Femur (tissue), 1 donor: ENCODE measurements at places on chromosomes 3 and 15.

DNA sequence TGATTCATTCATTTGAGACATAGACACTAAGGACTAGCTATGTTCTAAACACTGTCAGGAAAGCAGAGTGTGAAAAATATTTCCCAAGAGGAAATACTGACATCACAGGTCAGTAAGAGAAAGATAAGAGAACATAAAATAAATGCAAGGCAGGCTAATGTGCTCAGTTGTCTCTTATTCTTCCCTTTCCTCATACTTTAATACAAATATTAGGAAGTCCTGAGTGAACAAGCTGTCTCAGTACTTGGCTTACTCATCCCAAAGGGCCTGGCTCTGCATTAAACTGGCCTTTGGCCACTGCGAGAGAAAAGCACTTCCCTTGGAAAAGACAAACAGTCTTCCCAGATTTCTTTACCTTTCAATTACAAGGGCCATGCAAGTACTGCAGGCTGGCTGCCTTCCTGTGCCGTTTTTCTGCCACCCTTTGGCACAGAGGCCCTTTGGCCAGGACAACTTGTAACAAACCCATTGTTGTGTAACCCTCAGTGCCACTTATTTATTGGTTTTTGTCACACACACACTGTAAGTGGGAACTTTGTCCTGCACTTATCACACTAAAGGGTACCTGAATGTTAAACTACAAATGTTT lies 31.7 kb downstream of the EDC3 start:
- no peak for DNase-seq

DNA sequence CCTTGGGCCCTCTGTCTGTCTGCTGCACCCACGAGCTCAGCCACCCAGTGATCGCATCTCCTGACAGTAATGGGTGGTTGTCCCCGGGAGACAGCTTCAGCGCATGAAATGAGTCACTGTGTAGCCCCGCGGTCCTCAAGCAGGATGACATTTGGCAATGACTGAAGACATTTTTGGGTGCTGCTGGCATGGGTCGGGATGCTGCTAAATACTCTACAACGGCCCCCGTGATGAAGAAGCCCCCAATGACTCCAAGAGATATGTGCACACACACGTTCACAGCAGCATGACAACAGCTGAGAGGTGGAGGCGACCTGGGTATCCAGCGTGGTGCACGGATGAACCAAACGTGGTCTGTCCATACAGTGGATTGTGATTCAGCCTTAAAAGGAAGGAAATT lies 17.4 kb upstream of the ZXDC start:
- DNase-seq: no peak

DNA sequence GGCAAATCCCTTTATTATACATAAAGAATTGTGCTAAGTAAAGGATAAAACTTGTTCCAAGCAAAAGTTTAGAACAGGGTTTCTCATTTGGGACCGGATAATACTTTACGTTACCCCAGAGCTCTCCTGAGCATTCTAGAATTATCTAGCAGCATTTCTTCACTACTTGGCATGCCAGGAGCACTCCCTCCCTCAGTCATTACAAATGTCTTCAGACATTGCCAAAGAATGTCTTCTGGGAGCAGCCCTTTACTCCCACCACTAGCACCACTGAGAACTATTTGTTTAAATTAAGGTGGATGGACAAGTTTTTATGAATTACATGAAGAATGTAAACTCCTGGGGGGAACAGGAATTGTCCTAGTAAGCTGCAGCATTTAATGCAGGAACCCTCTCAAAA lies 516.4 kb downstream of the GBE1 start:
- DNase-seq: no peak

DNA sequence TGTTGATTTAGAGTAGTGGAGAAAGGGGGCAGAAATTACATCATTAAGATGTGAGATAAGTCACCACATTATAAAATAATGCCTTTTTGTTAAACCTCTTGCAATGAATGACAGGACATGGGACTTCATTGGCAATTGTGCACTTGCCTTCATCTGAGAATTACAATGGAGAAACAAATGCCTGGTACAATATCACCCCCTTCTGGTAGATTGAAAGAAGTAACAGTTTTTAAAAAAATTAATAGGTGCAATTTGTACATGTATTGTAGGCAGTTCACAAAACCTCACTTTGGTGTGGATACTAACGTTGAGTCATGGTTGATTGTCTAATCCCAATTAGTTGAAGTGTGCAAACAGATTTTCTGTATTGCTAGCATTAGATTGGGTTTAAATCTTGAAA lies 4.6 kb upstream of the P2RY14 start:
- DNase-seq: no peak

- no peak for DNase-seq
These were observed 256.9 kb upstream of the TGFBR2 start for GRCh38 chr3:30349507-30349906.

- no peak for DNase-seq
These were observed 16.9 kb upstream of the LACTB start for GRCh38 chr15:63104727-63105126.

DNA sequence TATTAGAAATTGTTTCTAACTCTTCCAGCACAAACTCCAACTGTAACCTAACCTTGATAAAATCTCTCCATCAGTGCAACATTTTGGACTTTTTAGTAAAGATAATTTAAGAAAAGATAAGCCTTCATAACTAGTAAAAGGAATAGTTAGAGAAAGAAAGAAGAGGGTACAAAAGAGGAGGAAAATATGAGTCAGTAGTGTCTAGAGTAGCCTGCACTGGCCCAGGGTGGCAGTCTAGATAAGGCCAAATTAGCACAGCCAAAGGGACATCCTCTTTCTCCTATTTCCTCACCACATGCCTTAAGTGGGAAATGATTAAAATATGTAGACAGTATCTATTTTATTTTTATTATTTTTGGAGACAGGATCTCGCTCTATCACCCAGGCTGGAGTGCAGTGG lies 3.7 kb downstream of the PROS1 start:
- no peak for DNase-seq

- DNase-seq: no peak
These were observed 847.7 kb downstream of the ROBO2 start for GRCh38 chr3:77887611-77888010.

- no peak for DNase-seq
These were observed 48.6 kb downstream of the RAP2B start for GRCh38 chr3:153210660-153211059.

DNA sequence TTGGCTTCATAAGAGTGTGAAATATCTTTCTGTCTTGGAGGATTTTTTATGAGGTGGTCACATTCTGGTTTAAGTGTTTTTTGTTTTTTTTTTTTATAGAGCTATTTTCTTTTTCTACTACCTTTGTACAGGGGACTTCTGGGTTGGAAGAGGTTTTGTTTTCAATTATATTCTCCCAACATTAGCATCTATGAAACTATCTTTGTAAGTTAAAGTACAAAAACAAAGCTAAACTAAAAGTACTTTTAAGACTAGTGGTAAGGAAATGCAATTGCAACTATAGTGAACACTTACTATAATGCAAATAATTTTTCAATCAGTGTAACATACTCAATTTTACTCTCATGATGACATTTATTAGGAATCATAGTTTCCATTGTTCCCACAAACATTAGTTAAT lies 688.2 kb downstream of the SI start:
- DNase-seq: no peak

- no peak for DNase-seq
These were observed 72.1 kb downstream of the RFTN1 start for GRCh38 chr3:16441371-16441875.

DNA sequence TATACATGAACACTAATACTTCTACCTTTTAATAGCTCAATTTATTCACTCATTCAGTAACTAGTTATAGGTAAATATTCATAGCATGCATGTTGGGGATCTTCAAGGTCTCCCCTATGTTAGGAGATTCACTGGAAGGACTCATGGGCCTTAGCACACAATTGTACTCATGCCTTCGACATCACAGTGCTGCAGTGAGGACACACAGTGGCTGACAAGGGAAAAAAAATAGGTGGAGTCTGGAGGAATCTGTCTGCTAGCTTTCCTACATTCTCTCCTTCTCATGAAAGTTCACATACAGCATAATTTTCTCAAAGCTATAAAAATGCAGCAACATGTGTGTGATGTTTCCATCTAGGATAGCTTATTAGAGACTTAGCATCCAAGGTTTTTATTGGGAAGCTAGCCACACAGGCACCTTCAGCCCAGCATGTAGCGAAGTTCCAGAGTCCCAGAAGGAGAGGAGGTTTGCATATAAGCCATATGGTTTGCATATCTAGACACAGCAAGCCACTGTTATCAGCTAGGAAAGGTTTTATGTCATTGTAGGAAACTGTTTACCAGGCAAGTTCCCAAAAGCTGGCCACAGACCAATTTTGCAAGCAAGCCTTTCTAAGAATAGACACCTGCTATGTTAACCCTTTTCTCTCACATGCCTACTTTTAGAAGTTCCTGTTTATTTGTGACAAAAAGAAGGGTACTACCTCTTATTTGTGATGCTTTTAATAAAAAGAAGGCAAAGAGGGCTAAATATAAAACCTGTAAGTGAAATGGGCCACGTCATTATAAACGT lies 46.4 kb downstream of the MORC1 start:
- no peak for DNase-seq

DNA sequence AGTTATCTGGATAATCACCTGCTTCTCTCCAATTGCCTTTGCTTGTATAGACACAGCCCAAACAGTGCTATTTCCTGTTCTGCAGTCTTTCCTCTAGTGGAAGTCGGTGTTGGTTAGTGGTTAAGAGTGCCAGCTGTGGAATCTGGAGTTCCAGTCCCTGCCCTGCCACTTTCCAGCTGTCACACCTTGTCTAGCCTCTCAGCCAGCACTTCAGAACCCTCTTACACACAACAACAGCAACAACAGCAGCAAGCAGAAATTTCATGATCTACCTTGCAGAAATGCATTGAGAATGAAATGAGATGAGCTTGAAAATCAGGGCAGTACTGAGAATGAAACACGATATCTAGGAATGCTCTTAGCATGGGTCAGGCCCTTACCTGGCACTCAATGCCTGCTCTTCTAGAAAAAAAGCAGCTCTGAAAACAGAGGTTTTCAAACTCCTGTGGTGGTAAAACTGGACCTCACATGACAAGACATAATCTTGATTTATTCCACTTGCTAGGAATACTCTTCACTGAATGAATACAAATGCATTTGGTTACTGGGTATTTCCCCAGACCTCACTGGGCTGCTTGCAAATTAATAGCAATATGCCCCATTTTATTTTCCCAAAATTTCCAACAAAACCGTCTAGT lies 3.3 kb upstream of the WNT5A start:
- no peak for DNase-seq

GRCh38 chr3:187793618-187794017 lies 48.4 kb upstream of the BCL6 start:
- no peak for DNase-seq

DNA sequence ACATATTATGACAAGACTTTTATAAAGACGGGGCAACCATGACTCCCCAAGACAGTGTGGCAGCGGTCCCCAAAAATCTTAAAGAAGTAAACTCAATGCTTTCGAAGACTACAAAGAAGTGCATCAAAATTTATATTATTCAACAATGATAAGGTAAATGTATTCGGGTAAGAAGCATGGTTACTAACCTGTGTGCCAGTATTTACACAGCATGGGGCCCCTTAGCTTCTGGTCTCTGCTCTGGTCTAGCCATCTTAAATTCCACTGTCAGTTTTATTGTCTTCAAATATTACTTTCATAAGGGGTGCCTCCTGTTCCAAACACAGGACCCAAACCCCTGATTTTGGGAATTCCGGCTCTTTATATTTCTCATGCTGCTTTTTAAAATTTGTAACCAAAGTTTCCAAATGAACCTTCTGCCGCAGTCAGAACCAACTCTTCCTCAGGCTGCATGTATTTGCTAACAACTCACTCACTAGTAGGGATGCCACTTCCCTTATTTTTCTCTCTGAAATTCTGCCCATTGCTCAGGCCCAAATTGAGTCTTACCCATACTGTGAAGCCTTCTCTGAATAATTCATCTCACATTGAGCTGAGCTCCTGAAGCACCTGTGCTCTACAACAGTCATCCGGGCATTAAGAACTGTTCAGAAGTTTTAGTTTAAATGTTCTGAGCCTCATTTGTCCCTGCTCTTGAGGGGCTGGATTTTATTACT lies 1.2 kb downstream of the TTC23 start:
- no peak for DNase-seq

DNA sequence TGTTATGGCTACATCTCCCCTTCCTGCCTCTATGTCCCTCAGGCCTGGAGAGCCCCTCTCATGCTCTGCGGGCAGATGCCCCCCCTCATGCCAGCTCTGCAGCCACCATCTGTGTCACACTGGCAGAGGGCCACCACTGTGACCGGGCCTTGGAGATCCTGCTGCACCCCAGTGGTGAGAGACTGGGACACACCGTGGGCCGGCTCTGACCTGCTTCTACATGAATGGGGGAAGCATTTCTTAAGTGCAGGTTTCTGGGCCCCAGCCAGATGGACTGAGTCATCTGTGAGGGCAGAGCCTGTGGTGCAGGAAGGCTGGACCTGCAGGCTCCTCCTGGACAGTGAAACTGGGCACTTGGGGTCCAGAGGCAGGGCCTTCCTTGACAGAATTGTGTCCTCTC lies 4.8 kb downstream of the VWA5B2 start:
- DNase-seq: no peak

- no peak for DNase-seq
These were observed 177.1 kb downstream of the CD47 start for GRCh38 chr3:107913701-107914100.

DNA sequence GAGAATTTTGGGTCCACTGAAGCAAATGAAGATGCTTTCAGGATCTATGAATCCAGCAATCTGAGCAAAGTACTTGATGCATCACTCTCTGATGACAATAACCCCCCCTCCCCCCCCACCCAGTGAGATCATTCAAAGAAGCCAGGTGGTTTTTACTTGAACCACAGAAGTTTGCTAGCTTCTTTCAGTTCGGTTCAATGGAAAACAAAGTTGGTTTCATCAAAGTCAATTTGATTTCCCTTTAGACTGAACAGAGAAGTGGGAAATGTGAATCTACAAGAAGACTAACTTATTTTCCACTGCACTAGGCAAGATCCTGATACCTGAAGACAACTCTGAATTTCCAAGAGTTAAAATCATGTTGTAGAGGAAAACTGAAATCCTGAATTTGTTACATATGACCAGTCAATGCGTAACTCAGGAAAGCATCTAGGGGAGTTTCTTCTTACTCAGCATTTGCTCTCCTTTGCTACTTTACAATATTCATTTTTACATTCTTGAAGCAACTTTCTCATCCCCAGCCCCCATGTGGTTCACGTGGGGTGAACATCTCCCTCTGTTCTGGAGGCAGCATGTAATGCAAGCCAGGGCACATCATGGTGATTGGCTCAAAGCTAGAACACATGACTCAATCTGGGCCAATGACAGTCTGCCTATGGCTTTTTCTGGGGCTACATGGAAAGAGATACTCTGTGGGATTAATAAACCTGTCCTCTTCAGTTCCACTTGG lies 572.6 kb downstream of the FOXP1 start:
- no peak for DNase-seq

GRCh38 chr15:56672721-56673120 lies 60.6 kb downstream of the ZNF280D start:
- DNase-seq: no peak

DNA sequence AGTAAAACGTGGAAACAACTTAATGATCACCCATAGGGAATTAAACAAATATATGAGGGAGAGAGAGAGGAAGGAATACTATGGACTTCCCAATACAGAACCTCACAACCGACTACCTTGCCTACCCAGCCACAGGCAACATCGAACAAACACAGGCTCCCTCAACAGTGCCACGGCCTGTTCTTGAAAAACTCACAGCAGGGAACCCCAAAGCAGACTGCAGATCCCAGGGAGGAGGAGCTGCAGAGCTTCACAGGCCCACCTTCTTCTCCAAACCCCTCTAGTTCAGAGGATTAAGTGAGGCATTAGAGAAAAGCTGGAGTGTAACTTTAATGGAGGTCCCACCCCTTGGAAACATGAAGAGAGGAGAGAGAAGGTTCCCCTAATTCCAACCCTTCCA lies 110.2 kb downstream of the ST8SIA2 start:
- no peak for DNase-seq
